Upper lobe of right lung (tissue), 1 donor: ENCODE measurements at places on chromosomes 6 and 20.
A peak's percentile ranks its signal among the peaks of the same experiment; 100 is the strongest.

DNA sequence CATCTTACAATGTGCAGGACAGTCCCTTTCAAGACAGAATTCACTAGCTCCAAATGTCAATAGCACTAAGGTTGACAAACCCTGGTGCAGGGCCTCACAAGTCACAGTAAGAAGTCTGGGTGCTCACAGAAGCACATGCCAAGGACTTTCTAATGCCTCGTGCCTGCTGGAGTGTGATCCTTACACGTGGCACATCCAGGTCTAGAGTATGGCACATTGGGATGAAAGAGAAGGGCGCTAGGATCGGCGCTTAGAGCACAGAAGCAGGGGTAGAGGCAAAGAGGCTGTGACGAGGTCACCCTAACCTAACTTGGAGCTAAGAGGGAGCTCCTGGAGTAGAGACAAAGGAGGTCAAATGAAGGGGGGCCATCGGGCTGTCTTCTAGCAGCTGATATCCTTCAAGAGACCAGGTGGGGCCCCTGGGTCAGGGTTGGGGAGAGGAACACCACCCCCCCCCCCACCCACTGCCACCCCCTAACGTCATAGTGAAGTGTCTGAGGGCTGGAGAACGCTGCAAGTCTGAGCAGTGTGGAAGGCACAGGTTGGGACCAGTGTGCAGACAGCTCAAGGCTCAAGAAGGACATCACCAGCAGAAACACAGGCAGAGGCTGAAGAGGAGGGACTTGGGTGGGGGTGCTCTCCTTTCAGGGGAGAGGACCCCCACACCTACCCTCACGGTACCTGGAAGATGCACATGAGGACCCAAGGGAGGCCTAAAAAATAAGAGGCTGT is 97.8 kb upstream of the MRPS10 start:
- no peak for DNase-seq

GRCh38 chr6:150410906-150411305 is 42.1 kb downstream of the IYD start:
- no peak for DNase-seq

- no peak for DNase-seq
These were observed 130.9 kb upstream of the CD93 start for GRCh38 chr20:23217023-23217422.

- no peak for DNase-seq
These were observed 42.3 kb downstream of the SLC22A23 start for GRCh38 chr6:3414327-3415081.

- DNase-seq: no peak
These were observed 773.9 kb upstream of the MMS22L start for GRCh38 chr6:98056955-98057354.

GRCh38 chr6:8415913-8416312 is 19.4 kb downstream of the SLC35B3 start:
- no peak for DNase-seq

DNA sequence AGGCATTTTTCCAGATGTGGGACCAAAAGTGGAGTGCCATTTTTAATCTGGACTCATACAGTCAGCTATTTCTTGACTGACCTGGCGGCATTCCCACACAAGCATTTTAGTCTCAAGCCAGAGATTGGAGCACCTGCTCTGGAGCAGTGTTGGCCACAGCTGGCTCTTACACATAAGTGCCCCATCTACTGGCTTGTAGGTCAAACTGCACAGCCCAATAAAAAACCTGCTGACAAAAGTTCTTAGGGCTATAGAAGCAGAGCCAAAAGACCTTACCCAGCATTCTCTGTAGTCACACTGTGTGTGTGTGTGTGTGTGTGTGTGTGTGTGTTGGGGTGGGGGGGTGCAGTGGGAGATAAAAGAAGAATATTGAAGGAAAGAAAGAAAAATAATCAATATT is 38.6 kb upstream of the SENP6 start:
- DNase-seq: no peak

GRCh38 chr6:84615113-84615850 is 149.1 kb downstream of the TBX18 start:
- no peak for DNase-seq

DNA sequence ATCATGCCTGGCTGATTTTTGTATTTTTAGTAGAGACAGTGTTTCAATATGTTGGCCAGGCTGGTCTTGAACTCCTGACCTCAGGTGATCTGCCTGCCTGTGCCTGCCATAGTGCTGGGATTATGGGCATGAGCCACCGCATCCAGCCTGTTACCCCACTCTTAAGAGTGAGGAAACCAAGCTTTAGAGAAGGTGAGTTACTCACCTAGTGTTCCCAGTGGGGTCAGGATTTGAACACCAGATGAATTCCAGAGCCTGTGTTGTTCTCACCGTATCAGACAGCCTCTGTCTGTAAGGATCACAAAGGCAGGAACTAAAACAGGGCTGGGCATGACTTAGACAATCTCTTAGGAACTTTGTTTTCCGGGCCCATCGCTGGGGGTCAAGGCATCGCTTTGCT is 9.4 kb upstream of the FANCE start:
- no peak for DNase-seq

- no peak for DNase-seq
These were observed 7.6 kb upstream of the CCN2 start for GRCh38 chr6:131958542-131959470.

- no peak for DNase-seq
These were observed 9.3 kb downstream of the OR2H1 start for GRCh38 chr6:29466241-29466640.

GRCh38 chr6:79435746-79436145 is 101.5 kb downstream of the LCA5 start:
- DNase-seq: no peak

DNA sequence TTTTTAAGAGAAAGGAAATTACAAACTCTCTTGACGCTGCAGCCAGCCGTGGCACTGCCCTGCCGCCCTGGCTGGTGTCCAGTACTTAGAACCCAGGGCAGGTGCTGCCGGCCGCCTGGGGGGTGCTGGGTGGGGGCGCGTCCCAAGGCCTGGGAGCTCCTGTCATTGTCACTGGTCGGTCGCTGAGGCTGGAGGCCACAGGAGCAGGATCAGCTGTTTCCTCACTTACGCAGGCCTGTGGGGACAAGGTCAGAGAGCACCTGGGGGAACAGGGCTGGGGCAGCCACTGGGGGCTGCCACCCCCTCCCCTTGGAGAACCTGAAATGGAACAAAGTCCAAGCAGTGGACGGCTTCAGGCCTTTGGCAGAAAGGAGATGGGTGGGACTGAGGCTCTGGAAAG is 5.6 kb downstream of the BIRC7 start:
- no peak for DNase-seq

DNA sequence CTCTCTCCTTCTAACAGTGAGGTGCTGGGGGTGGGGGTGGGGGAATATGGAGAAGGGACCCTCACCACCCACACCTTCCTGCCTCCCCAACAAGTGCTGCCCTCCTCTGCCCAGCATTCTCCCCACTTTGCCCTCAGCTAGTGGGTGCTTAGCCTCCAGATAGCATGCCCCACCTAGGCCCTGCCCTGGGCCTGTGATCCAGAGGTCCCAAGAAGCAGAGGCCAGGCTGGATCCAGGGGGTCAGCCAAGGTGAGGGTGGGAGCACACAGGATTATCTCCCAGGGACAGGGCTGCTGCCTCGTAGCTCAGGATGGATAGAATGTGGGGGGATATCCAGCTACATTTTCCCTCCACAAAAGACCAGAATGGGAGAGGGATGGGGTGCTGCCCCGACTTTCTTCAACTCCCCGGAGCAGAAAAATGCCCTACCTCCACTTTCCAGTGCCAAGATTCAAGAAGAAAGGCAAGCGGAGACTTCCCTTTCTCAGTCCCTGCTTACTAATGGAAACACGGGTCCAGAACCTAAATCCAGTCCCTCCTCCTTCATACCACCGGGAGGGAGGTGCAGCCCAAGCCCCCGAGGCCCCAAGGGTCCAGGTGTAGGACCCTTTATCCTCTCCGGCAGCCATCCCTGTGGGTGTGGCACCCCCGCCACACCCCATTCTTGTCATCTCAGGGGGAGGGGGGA is 987 bp downstream of the ADISSP start:
- no peak for DNase-seq

DNA sequence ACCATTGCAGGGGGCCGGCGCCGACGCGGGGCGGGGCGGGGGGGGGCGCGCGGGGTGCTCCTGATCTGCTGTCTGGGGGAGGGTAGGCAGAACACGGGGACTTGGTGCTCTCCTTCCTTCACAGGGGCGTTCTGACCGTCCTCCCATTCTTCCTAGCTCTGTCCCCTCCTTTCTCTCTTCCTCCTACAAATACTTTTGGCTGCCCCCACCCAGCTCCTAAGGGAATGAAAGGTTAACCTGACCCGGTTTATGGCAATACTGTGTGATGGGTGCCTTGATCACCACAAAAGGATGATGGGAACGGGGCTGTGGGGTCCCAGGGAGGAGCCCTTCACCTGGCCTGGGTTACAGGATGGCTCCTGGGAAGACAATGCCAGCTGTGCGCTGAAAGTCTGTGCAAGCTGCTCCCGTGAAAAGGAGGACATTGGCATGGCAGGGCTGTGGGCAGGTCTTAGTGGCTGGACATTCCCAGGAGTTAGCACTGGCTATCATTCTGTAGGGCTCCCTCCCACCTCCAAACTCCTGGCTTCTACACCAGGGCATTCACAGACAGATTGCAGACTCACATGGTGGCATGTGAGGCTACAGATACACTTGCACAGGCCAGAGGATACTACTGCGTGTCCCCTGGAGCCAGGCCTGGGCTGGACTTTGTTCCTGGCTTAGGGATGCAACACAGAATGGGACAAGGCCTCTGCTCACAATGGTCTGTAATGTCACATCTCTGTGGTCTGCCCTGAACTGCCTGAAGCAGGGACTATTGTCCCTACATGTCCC is 1.9 kb upstream of the TPD52L2 start:
- no peak for DNase-seq

DNA sequence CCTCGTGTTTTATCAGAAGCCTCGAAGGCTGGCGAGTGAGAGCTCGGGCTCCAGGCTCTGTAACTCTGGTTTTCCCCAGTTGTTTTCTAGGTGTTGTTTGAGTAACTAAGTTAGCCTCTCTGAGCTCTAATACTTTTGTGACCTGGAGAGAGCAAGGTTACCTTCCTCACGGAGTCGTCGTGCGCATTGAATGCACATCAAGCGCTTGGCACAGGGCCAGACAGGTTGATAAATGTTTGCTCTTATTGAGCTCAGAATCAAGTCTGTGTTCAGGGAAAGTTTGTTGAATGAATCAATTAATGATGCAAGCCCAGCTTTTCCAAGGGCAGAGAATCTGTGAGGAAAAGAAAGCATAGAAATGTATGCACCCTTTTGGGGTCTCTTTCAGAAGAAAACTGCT is 33.5 kb downstream of the EDN3 start:
- DNase-seq: no peak

- no peak for DNase-seq
These were observed 3.1 kb downstream of the GTSF1L start for GRCh38 chr20:43723735-43724134.

DNA sequence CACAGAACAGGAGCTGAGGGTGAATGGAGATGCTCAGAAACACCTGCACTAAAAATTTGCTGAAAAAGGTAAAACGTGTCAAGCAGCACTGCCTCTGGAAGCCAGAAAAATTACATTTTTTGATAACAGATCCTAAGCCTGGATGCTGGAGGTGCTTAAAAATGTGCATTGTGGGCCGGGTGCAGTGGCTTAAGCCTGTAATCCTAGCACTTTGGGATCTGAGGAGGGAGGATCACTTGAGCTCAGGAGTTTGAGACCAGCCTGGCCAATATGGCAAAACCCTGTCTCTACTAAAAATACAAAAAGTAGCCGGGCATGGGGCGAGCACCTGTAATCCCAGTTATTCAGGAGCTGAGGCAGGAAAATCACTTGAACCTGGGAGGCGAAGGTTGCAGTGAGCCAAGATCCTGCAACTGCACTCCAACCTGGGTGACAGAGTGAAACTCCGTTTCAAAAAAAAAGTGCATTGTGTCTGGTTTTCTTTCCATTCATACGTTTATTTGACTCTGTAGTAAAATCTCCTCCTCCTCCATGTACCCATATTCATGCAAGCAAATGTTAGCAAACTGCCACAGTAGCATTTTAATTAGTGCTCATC is 587 bp upstream of the BTN3A1 start:
- DNase-seq: no peak

- peak; percentile 90 for DNase-seq
These were observed 984 bp downstream of the TFAP2C start for GRCh38 chr20:56630086-56630493.

- no peak for DNase-seq
These were observed 735.4 kb downstream of the CBLN4 start for GRCh38 chr20:55269913-55270312.
